ENCODE measurements at places on chromosomes 16 and 17.

DNA sequence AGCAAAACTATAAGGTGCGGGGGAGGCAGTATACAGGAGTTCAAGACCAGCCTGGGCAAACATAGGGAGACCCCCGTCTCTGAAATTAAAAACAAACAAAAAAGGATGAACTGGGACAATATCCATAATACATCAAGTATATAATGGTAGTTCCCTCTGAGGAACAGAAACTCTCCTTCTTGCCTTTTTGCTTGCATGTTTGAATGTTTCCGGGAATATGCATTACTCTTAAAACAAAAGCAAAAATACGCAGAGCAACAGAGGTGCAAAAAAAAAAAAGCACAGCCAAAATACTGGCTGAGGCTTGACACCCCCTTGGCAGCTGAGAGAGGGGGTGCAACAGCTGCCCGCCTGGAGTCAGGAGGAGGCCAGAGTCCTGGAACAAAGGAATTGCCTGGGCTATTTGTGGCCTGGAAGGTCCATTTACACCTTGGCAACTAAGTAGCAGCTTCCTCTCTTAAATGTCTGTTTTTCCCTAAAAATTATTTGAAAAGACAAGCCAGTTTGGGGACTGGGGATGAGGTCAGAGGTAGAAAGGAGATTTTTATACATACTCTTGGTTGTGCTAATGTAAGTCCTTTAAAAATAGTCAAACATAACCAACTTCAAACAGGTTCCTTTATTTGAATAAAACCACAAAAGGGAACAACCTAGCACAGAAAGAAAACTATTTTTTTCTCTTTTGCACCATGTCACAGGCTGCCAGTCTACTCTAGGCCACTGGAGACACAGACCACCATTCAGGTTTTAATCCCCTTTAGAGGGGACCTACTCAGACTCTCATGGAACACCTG is 19.5 kb downstream of the USP7 start:
- no peak for DNase-seq

DNA sequence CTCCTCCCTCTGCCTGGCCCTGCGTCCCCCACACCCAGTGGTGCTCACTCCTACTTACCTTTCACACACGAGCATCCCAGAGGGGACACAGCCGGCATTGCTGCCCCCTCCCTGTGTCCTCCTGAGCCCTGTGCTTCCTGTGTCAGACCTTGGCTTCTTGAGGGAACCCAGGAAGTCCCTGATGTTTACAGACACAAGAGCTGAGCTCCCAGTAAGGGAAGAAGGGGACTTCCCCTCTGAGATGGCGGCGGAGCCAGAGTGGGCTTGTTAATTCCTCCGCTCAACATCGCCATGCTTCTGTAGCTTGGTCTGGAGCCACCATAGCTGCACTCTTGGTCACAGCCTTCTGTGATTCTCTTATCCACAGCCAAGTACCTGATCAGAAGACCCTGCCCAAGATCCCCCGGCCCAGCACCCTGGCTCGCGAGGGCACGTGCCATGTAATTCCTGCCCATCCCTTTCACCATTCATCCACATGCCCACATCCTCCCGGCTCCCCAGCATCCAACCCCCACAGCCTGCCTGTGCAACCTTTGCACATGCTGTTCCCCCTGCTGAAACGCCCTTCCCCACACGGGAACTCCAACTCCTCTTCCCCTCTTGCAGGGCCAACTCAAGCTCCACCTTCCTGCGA is 127.4 kb upstream of the FOXF1 start:
- no peak for DNase-seq

DNA sequence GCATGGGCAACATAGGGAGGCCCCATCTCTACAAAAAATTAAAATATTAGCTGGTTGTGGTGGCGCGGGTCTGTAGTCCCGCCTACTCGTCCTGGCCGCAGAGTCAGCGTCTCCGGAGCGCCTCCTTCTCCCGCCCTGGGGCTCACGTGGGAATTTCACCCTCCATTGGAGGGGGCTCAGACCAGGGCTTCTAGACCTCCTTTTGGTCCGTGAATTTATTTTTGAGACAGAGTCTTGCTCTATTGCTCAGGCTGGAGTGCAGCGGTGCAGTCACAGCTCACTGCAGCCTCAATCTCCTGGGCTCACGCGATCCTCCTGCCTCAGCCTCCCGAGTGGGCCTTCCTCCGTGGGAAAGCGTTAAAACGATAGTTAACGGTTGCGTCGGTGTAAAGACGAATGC is 394 bp upstream of the NME4 start:
- no peak for DNase-seq

GRCh38 chr17:32157225-32157624 is 14.9 kb downstream of the RHOT1 start:
- DNase-seq: no peak

DNA sequence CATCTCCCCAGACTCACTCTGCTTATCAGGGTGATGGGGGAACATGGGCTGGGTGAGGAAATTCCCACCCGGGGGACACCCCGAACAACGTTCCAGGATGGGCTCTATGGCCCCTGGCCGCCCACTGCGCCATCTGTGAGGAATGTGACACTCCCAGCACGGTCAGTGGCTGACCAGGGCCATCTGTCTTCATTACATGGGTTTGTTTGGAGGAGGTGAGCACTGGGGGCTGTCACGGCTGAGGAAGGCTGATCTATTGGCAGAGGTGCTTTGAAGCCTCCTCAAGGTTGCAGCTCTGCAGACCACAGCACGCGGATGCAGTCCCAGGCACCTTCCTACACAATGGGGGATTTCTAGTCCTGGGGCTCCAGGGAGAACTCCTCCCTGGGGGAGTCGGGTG is 214.1 kb upstream of the FOXF1 start:
- DNase-seq: no peak

DNA sequence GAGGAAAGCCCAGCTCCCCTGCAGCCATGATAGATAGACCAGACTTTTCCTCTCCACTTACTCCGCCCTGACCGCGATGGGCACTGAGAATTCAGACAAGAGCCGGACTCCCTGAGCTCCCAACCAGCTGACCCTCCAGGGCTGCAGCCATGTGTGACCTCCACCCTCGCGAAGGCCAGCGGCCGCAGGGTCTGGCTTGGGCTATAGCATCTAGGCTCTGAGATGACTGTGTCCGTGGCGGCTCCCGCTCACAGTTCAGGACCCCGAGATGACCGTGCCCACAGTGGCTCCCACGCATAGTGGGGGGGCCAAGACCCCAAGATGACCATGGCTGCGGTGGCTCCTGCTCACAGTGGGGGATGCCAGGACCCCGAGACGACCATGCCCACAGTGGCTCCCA is 18.0 kb downstream of the ZFPM1 start:
- no peak for DNase-seq

GRCh38 chr16:76222853-76223252 is 54.3 kb upstream of the CNTNAP4 start:
- no peak for DNase-seq

DNA sequence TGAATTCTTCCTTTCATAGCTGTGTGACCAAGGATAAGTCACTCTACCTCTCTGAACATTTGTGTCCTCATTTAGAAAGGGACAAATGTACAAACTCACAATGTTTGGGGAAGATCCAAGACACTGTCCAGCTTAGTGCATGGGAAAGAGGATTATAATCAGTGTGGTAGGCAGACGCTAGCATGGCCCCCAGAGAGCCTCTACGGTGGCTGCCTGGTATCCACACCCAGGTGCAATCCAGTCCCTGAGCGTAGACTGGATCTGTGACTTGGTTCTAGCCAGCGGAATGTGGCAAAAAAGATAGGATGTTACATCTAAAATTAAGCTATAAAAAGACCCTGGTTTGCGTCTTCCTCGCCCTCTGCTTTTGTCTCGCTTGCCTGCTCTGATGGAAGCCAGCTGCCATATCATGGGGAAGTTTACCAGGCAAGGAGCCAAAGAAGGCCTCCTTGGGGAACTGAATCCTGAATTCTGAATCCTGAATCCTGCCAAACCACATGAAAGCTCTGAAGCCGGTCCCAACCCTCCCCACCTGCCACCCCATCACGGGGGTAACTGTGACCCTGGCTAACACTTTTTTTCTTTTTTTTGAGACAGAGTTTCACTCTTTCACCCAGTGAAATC is 51.7 kb downstream of the PLXDC1 start:
- DNase-seq: no peak

- DNase-seq: peak; percentile 65
These were observed 280.2 kb downstream of the SEC14L1 start for GRCh38 chr17:77420804-77421629.

- DNase-seq: no peak
These were observed 25.8 kb downstream of the ABR start for GRCh38 chr17:1153795-1154546.

DNA sequence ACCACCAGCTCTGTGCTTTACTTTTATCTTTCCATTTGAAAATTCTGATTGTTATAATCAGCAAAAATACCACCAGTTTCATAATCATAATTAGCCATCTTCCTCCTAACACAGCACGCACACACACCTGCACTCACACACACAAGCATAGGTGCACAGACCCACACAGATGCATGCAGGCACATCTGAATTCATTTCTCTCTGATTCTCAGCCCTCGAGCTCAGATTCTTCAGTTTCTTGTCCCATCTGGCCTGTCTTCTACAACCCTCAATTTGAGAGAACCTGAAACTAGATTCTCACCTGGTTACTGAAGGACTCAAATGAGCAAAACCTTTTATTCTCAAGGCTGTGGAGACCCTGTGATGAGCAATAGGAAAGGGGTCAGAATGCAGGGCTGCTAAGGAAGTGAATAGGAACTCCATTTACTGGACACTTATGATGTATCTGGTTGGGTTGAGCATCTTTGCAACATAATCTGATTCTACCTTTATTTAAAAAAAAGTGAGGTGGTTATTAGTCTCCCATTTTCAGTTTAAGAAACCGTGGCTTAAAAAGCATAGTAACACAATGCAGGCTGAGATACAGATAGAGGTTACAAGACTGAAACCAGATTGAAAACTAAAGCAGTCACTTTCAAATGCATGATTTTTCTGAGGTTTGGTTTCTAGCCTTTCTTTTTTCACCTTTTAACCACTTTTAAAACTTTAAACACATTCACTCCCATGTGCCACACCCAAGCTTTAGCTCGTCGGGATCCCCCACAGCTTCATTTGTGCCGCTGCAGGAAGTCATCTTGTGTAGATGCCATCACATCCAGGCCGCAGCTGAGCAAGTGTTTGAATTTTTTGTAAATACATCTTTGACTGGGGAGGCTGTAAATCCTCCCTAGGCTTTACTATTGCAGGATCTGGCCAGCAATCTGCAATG is 9.4 kb downstream of the KRT33A start:
- DNase-seq: peak; percentile 43

GRCh38 chr17:68198931-68199836 is 48.7 kb upstream of the AMZ2 start:
- DNase-seq: peak; percentile 35

- no peak for DNase-seq
These were observed 6.5 kb downstream of the LGALS3BP start for GRCh38 chr17:78973196-78973595.

DNA sequence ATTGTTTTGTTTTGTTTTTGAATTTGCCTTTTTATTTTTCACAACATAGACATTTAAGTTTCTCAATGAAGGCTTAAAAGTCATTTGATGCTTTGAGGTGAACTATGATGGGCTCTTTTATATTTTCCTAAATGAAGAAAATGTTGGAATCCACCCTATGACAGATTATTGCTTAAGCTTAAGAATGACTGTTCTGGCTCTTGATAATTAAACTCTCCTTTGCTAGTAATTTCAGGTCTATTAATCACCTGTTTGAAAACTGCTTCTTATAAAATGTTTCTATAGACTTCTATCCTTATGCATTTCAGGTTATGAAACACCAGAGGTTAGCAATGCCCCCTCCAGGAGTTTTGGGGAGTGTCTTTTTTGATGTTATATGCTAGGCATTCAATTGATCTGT is 424.1 kb upstream of the DYNLRB2 start:
- DNase-seq: no peak

DNA sequence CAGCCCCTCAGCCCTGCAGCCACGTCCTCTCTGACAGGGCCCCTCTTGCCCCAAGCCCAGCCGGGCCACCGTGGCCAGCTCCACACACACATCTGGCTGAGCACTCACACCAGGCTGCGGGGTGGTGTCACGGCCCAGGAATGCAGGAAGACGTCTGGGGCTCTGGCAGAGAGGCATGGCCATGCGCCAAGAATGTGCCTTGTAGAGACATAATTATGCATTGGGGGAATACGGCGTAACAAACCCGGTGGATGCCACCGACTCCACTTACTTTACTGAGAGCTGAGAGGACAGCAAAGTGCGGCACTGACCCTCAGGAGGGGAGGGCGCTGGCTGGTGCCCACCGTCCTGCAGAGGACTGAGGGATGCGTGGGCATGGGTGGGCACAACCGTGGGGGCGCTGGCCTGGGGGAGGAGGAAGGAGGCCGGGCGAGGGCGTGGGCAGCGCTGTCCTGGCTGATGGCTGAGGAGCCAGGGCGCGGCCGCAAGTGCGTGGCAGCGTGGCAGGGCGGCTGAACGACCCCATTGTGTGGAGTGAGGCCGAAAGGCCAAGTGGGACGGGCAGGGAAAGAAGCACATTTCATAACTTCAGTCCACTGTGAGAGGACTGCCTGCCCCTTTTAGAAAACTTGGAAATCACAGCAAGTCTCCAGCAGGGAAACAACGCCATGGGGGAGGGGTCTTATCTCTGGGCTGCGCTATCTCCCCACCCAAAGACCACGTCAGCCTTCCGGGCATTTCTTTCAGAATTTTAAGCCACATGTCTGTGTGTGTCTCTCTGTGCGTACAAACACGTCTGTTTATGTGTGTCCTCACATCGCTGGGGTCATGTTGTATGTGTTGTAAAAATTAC is 30.6 kb downstream of the METRNL start:
- no peak for DNase-seq

DNA sequence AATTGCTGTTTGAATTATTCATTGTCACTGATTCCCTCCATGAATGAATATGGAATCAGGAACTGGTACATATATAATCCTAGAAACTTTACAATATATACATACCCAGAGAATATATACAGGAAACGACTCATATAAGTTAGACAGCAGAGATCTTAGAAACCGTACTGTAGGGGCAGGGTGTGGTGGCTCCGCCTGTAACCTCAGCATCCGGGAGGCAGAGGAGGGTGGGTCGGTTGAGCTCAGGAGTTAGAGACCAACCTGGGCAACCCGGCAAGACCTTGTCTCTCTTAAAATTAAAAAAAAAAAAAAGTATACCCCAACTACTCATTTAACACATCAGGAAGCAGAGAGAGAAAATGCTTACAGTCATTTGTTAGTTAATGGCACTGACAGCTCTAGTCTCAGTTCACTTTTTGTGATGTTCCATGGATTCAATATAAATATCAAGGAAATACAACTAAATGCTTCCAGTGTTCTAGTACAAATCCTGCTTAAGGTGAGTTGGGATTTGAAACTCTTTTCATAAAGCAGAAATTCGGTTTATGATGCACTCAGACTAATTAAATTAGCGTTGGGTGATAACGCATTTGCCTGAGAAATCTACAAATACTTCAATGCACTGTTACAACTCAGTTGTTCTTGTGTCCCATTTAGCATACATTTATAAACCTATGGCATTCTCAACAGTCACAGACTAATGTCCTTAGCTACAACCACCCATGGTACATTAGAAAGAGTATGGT is 5.6 kb downstream of the GLG1 start:
- DNase-seq: peak; percentile 61
